ENCODE measurements at places on chromosomes 2 and 18. TPM values are rescaled to one million over a fixed set of nuclear protein-coding genes. Genes with fewer than 3 reads are reported as not detected.

GRCh38 chr18:59659508-59660170 lies 37.6 kb downstream of the CCBE1 start:
- DNase-seq = no peak

GRCh38 chr2:569681-570080 lies 107.5 kb downstream of the TMEM18 start:
- no peak for DNase-seq

- peak; percentile 84 for DNase-seq
Observed at GRCh38 chr2:177275743-177276055, 11.2 kb upstream of the NFE2L2 start.

DNA sequence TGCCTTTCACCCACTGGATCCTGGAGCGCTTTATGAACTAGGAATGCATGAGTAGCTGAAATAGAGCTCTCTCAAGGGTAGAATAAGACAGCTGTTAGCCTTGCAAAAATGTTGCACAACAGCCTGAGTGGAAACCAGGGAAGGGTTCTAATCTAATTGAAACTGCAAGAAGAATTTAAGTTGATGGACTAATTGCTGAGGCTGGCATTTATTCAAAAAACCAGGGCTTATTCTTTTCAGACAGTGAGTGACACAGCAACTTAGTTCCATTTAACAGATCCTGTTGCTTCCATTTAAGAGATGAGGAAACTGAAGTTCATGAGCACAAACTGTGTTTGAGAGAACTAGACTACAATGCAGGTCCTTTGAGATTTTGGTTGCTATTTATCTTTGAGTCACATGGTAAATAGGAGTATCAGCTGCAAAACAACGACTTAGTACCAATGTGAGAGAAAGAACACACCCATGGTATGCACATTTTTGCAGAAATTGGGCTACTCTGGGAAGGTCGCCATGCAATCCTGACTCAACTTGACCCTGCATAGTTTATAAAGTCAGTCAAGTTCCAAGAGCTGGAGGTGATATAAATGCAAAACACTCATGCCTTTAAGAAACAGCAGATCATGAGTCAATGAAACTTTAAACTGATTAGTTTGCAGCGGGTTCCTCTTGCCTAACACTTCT lies 76.4 kb upstream of the PARD3B start:
- no peak for DNase-seq

GRCh38 chr2:128145651-128146050 lies 54.7 kb downstream of the UGGT1 start:
- no peak for DNase-seq

Gene STAM2
- total RNA-seq = 23.7 TPM

Gene RBMS1
- 39.0 TPM for total RNA-seq

Gene GRB14
- total RNA-seq = 0.48 TPM

Gene STK17B
- 15.9 TPM for total RNA-seq

Gene SIX3
- total RNA-seq = not detected

Gene UGT1A7
- not detected for total RNA-seq

Data from H4 (cell line).